ENCODE measurements at places on chromosomes 2 and 18.
A peak's percentile ranks its signal among the peaks of the same experiment; 100 is the strongest.

GRCh38 chr2:227939271-227940027 is 68.0 kb downstream of the DAW1 start:
- DNase-seq, result peak; percentile 28

- no peak for DNase-seq
Observed at GRCh38 chr2:181319286-181319685, 137.9 kb upstream of the ITGA4 start.

DNA sequence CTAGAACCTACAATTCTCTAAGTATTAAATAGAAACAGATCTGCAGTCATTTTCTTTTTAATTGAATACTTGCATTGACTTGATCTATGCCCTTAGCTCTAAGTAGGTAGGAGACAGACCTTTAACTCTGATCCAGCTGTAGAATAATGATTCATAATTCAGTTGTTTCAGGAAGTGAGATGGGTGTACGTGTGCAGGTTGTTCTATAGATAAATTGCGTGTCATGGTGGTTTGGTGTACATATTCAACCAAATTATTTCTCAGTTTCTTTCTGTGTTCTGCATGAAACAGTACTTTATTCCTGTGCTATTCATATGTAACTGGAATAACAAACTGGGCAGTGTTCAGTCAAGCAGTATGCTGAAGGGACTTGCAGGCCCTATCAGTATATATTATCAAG is 34.3 kb upstream of the CD226 start:
- no peak for DNase-seq

- DNase-seq, result no peak
Observed at GRCh38 chr2:72548081-72548764, 277.6 kb downstream of the EXOC6B start.

DNA sequence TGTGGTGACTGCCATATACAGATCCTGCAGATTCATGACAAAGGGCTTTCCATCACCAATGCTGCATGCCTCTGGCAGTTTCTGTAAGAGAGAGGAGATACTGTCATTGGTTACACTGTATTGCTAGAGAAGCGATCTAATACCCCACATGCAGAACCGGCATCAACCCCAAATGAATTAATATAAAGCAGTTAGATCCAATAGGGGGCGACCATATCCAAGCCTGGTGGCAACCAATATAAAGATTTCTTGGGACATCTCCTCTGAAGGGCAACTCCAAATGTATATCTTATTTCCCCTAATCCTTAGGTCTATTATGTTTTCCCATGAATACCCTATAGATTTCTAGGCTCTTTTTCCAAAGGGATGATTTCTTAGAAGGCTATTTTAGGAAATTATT is 17.4 kb upstream of the IHH start:
- DNase-seq, result no peak

DNA sequence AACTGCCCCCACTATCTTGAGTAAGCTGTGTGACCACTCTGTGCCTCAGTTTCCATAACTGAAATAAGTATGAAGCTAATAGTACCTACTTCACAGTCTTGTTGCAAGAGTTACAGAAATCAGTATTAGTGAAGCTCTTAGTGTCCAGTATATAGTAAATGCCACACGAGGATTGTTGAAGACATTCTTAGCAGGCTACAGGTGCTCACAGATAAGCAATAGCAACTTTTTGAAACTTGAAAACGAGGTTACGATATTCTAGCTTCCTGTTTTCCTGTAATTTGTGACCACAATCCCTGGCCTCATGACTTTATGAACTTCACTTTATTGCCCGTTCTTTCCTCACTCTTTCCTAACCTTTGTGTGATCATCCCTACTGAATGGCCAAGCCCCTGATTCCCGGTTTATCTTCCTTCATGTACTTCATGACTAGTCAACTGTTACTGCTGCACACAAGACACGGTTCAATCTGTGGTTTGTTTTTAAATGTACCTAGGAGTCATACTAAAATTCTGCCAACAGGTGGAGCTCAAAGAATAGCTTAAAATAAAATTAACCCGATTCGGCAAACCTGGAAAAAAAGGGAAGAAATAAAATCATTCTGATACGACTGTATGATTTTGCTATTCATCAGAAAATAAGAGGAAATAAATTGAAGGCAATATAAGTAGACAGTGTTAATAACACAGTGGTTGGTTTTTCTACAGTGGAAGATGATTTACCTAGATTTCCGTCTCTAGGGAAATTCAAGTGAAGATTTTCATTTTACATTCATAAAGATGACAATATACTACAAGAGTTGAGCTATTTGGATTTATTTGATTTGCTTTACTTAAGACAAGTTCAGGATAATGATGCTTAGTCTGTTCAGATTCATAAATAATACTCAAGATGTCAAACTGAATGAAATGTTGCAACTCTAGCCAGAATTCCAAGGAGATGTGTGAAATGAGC is 38.1 kb upstream of the STAT1 start:
- DNase-seq, result peak; percentile 70

GRCh38 chr18:41617647-41618046 is 337.4 kb upstream of the PIK3C3 start:
- no peak for DNase-seq

GRCh38 chr2:135164431-135164830 is 112.3 kb downstream of the RAB3GAP1 start:
- DNase-seq, result no peak

- no peak for DNase-seq
Observed at GRCh38 chr18:69985239-69985638, 37.6 kb upstream of the CD226 start.

GRCh38 chr2:29787473-29788465 is 133.6 kb downstream of the ALK start:
- no peak for DNase-seq

GRCh38 chr2:196592331-196592910 is 47.1 kb upstream of the CCDC150 start:
- DNase-seq, result no peak

DNA sequence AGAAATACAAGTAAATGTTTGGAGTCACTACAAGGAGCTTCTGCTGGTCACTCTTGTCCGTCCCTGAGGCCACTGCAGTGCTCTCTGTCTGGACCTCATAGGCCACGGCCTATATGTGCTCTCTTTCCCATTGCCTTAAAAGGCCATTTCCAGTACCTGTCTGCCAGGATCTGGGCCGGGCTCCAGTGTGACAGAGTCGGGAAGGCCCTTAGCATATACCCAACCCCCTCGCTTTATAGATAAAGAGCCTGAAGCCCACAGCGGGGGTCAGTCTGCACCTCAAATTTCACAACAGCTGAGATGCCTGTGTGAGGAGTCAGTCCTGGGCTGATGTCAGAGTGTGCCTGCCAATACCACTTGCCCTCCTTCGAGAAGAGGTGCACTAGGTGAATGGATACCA is 39.9 kb downstream of the ADD2 start:
- DNase-seq, result no peak

- DNase-seq, result no peak
Observed at GRCh38 chr2:66717218-66717905, 282.4 kb downstream of the MEIS1 start.

DNA sequence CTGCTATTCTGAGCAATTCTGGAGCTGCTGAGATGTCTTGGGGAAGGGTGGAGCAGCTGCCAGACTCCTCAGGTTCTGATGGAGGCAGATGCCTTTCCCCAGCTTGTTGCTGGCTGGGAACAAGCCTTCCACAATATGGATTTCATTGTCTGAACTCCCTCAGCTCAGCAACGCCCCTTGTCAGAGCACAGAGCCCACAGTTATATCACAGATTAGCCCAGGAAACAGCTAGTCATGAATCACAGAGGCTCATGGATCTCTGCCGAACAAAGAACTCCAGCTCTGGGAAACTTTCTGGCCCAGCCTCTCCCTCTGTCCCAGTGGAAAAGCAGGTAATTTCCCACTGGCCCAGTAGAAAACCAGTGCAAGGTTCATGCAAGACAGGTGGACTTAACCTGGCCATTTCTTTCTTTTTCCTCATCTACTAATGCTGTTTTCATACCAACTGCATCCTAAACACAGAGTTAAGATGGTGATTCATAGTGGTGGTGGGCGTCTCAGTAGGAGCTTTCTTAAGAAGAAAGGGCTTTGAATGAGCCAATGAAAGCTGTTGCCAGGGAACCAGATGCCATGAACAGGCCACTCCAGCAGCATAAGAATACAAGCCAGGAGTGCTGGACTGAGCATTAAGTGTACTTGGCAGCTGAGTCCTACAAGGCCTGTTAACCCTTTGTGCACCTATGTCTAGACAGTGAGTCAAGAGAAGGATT is 8.7 kb upstream of the KIAA2012 start:
- no peak for DNase-seq

GRCh38 chr18:23536204-23536603 is 32.9 kb downstream of the RMC1 start:
- no peak for DNase-seq

GRCh38 chr2:10225291-10226037 is 77.2 kb upstream of the HPCAL1 start:
- no peak for DNase-seq

DNA sequence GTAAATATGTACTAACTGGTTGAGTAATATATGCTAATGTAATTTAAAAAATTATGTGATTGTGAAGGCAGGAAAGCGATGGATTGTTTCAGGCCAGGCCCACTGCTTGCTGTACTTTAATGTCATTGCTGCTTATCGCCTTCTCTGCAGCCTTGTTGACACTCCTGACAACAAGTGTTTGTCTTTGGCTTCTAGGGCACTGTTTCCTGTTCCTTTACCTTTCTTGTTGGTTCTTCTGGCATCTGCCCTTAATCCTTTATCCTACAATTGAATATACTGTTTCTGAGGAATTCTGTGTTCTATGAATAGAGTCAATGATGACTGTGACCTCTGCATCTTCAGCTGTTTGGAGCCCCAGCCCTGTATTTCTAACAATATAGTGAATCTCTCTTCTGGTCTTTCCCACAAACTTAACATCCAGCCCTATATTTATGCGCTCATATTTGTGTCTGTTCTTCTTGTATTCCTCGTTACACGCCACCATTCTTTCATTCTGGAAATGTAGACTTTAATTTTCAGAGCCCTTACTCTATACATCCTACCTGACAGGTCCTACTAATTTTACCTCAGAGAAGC is 17.6 kb downstream of the ACSL3 start:
- no peak for DNase-seq

GRCh38 chr2:196365923-196366322 is 194.5 kb upstream of the STK17B start:
- DNase-seq, result peak; percentile 13

DNA sequence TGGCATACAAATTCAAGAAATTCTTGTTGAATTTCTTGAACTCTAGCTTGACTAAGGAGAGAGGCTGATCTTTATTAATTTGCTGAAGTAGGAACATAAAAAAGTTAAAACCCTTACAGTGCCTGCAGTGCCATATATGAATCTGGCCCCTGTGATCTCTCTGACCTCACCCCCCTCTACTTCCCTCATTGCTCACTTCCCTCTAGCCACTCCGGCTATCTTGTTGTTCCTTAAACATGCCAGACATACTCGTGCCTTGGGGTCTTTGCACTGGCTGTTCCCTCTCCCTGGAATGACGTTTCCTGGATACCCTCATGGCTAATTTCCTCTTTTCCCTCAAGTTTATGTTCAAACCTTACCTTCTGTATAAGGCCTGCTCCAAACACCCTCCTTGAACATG is 246.3 kb upstream of the SIX2 start:
- DNase-seq, result no peak

- no peak for DNase-seq
Observed at GRCh38 chr2:16135913-16136310, 195.6 kb downstream of the MYCN start.

DNA sequence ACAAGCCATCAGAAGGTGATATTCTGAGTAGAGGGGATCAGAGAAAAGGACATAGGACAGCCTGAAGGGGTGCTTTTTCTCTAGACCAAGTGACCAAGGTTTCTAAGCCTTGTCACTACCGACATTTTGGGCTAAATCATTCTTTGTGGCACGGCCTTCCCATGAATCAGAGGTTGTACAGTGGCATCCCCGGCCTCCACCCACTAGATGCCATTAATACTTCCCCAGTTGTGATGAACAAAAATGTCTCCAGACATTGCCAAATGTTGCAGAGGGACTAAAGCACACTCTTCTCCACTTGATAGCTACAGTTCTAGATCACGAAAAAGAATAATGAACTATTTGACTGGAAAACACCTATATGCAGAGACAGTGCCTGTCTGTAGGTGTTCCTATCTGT is 143.6 kb downstream of the PID1 start:
- no peak for DNase-seq

DNA sequence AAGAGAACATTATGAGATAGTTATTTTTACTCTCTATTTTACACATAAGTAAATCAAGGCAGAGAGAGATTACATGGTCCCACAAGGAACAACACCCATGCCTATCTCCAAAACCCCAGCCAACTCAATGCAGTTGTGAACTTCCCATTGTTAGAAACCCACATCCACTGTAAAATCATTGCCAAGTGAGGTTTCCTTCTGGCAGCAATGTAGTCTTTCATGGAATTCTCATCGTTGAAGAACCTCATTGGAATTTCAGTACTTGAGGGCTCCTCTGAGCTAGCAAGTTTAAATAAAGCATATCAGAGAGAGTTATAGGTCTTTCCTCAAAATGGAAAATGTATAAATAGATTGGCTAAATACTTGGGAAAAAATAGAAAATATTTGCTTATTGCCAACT is 105.2 kb downstream of the RAD51AP2 start:
- no peak for DNase-seq

- DNase-seq, result no peak
Observed at GRCh38 chr18:24089515-24090337, 49.1 kb upstream of the CABYR start.

GRCh38 chr18:40404284-40404683 is 1550.8 kb upstream of the PIK3C3 start:
- DNase-seq, result no peak

- DNase-seq, result no peak
Observed at GRCh38 chr2:238817382-238817781, 30.5 kb upstream of the TWIST2 start.

- DNase-seq, result no peak
Observed at GRCh38 chr2:72989770-72990556, 72.6 kb downstream of the EMX1 start.

DNA sequence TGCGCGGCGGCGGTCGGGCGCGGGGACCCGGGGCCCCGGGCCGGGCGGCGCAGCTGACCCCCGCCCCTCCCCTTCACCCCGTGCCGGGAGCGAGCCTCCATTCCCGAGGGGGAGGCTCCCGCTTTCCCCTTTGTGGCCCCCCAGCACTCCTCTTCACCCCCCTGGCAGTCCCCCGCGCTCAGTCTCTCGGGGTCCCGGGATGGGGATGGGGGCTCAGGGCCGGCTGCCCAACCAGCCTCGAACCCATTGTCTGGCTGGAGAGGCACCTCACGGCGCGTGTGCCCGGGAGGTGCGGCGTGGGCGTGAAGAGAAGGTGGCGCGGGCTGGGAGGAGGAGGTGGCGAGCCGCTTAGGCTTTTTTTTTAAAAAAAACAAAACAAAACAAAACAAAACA is 748 bp downstream of the FMNL2 start:
- DNase-seq, result peak; percentile 28

GRCh38 chr2:241232736-241233575 is 44.5 kb downstream of the ANO7 start:
- no peak for DNase-seq

- no peak for DNase-seq
Observed at GRCh38 chr18:61464551-61465142, 131.4 kb downstream of the CDH20 start.

- DNase-seq, result no peak
Observed at GRCh38 chr2:25050128-25050527, 8.3 kb downstream of the EFR3B start.

Measured in activated CD4-positive, alpha-beta T cell treated with anti-CD3 and anti-CD28 coated beads, Interleukin-2, Interleukin-6, amounts not matched to agents 100 ng/mL and 50 ng/mL, durations not matched to agents 16 hours and 8 hours (primary cell).